ENCODE measurements at places on chromosomes 5 and 9. TPM values are rescaled to one million over a fixed set of nuclear protein-coding genes. Genes with fewer than 3 reads are reported as not detected.

DNA sequence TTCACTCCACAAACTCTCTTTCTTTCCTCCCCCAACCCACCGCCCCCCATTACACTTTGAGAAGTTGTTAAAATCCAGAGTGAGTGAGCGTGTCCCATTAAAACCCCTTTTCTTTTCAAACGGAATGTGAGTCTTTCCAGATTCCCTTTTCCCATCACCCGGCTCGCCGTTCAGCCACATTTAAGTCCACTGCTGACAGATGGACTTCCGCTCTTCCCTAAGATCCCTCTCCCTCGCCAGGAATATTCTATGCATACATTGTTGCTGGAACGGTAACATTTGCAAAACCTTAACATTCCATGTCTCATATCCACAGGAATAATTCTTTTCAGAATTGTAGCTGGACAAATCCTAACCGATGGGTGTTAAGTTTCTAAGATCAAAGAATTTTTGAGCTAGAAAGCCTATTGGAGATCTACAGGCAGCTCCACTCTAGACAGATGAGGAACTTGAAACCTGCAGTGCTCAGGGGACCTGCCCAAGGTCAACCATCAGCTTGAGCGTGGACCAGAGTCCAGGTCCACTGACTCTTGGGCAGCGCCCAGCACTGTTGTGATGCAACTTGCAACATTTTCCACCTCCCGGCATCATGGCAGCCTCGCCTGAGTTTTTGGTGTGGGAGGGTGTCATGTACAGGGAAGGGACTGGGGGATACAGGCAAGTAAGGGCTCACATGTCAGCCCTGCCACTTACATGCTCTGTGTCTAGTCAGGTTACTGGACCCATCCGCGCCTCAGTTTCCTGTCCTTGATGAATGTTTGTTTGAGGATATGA, 500.1 kb downstream of the CCDC171 start:
- DNase-seq: no peak

GABRB2 gene
- total RNA-seq: 0.56 TPM

DNA sequence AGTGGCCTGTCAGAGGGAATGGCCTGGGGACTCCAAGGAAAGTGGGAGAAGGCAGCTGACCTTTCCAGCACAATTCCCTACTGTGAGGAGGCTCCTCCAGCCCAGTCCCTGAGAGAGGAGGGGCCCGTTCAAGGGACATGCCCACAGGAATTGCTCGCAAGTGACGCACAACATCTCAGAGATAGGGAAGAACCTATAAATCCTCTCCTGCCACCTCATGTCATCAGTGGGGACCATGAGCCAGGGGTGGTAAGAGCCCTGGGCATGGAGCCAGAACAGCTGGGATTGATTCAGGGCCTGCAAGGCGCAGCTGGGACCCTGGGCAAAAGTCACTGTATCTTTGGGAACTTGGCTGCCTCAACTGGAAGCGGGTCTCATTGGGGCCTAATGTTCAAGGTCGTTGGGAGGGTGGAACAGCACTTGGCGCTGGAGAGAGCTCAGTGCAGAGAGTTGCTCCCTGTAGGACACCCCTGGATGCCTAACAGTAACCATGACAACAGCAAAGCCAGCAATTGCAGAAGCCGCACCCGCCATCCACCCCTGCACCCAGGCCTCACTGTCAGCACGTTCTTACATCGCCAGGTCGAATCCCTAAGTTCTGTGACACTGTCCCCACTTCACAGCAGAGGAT, 41.3 kb upstream of the ORM1 start:
- peak; percentile 30 for DNase-seq

PLAC8L1 gene
- not detected for total RNA-seq

DNA sequence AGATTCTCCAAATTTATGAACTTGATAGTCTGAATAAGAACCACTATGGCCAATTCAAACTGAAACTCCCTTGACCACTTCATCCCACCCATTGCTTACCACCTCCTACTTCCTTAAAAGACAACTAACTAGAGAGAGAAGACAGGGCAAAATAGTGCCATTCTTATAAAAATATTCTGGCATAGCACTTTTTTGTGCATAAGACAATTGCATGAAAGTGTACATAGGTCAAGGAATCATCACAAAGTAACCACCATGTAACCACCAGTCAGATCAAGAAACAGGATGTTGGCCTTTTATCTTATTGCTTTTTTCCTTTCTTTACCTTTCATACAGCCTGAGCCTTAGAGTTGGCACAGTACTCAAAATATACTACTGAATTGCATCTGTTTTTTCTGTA, 8.1 kb upstream of the ARSB start:
- DNase-seq: no peak

- DNase-seq: no peak
Measured at GRCh38 chr9:131534721-131535237, 3.7 kb upstream of the UCK1 start.

- DNase-seq: no peak
Measured at GRCh38 chr9:5459289-5459829, 9.0 kb downstream of the CD274 start.

TLR4 gene
- 70.1 TPM for total RNA-seq

- no peak for DNase-seq
Measured at GRCh38 chr5:404666-405241, 38.2 kb upstream of the EXOC3 start.

IL17B gene
- total RNA-seq: not detected

- DNase-seq: no peak
Measured at GRCh38 chr9:112168197-112168596, 6.9 kb downstream of the SUSD1 start.

DNA sequence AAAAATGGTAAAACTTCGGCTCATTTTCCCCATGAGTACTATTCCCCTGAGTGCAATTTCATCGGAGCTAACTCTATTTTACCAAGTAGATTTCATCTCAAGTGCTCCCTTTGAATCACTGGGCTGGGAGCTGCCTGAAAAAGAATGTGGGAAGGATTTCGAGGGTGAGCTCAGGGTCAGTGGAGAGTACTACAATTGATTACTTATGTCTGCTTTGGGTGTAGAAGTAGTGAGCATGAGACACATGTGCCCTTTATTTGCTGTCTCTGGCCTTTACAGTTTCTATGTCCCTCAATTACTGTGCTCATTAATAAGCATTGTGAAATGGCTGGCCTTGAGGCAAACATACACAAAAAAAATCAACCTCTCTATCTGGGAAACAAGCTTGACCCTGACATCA, 172.7 kb upstream of the RFX3 start:
- no peak for DNase-seq

ANKRD31 gene
- total RNA-seq: 0.27 TPM

DNA sequence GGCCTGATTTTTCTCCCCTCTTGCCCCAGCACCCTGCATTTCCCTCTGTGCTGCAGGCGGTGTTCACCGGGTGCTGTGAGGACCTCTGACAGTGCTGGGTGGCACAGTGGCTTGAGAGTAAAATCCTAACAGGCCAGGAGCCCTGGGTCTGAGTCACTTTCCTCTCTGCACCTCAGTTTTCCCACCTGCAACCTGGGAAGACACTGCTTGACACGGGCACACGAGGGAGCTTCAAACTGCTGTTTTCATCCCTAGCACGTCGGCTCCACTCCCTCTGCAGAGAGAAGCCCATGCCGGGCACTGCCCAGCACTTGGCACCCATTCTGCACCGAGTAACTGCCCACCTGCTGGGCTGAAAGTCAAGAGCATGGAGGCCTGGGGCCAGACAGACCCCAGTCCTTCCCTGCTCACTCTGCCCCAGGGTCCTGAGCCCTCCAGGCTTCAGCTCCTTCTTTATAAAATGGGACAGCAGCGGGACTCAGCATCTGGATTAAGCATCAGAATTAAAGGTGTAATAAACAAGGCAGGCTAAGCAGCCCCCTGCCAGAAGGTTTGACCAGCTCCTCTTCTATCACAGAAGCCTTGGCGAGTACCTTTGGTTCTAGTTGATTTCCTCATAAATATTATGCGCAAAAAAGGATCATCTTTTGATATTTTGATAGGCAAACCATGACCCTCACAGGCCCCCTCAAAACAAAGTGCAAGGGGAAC, 5.2 kb downstream of the GFI1B start:
- DNase-seq: no peak

TMEM215 gene
- total RNA-seq: 0.09 TPM

- no peak for DNase-seq
Measured at GRCh38 chr5:171707442-171707792, 78.2 kb upstream of the SMIM23 start.

DNA sequence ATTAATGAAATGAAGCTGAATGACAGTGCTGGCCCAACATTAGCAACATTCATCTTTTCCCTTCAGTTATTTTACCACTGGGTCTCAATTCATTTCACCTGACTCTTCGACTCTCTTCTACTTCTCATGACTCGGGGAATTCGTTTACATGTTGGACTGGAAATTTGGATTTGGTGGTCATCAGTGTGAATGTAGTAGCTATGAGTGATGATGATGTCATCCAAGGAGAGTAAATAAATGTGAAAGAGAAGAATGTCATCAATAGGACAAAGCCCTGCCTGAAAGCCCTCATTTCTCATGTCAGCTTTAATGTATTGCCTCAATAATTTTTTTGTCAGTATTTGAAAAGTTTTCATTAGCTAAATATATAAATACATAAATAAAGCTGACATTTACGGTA, 21.9 kb upstream of the CFAP95 start:
- DNase-seq: no peak

F2RL2 gene
- not detected for total RNA-seq

ARSI gene
- 3.5 TPM for total RNA-seq

DNA sequence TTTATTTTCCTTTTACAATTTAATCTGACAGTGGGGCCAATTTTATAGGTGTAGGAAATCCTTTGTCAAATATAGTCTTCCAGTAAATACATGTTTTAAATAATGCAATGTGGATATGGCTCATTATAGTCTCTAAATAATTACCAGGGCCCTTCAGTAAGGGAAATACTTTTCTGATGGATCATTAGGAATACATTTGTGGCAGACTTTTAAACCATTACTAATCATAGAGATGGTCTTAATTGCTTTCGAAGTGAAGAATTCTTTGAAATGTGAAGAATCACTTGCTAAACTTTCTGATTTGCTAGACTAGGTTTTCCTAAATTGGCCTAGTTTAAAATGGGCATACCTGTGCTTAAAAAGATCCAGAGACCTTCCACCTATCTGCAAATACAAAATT, 105.6 kb upstream of the ELL2 start:
- no peak for DNase-seq

GRCh38 chr5:58687595-58687994, 104.7 kb downstream of the RAB3C start:
- no peak for DNase-seq

DNA sequence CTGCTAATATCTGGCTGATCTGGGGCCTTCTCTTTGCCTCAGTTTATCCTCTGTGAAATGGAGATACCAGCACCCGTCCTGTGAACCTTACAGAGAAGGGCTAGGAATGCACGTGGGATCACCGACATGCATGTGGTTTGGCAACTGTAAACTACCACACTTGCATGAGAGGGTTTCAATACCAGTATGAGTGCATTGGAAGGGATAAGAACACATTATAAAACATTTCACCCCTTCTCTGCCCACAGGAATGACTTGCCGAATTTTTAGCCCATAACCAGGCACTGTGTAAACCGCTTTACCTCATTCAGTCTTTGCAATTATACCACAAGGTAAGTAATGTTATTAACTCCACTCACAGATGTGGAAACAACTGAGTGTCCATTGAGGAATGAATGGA, 8.9 kb upstream of the RAB14 start:
- no peak for DNase-seq

DNA sequence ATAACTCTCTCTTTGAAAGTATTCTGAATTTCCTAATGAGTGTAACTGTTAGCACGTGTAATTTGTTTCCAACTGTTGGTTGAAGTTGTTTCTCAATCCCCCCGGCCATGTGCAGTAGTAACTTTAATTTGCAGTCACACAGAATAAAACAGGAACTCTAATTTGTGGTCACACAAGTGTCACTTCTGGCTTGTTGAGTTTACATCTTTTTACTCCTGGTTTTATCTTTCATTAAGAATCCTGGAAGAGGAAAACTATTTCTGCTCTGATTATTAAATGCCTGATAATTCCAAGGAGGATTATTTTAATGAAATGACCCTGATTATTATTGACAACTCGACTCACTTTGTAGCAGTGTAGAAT, 1.2 kb downstream of the SCAMP1 start:
- DNase-seq: no peak

- no peak for DNase-seq
Measured at GRCh38 chr9:96061293-96061987, 185.9 kb downstream of the ERCC6L2 start.

GRCh38 chr5:32331217-32331934, 18.6 kb upstream of the MTMR12 start:
- no peak for DNase-seq

DNA sequence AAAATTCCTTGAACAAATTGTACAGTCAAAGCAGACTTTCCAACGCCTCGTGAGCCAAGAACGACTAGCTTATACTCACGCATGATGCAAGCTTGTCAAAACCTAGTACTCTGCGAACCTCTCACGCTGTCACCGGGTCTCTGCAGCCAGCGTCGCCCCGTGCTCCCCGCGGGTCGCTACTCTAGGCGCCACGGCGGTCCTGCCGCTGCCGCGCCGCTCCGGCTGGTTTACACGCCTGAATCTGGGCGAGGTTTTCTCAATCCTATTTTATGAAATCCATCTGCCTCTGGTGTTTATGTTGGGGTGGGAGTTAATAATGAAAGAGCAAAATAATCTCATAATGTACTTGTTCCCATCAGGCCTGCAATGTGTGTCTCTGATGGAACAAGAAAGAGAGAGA, 90.9 kb downstream of the SV2C start:
- no peak for DNase-seq

GLRA1 gene
- not detected for total RNA-seq

DNA sequence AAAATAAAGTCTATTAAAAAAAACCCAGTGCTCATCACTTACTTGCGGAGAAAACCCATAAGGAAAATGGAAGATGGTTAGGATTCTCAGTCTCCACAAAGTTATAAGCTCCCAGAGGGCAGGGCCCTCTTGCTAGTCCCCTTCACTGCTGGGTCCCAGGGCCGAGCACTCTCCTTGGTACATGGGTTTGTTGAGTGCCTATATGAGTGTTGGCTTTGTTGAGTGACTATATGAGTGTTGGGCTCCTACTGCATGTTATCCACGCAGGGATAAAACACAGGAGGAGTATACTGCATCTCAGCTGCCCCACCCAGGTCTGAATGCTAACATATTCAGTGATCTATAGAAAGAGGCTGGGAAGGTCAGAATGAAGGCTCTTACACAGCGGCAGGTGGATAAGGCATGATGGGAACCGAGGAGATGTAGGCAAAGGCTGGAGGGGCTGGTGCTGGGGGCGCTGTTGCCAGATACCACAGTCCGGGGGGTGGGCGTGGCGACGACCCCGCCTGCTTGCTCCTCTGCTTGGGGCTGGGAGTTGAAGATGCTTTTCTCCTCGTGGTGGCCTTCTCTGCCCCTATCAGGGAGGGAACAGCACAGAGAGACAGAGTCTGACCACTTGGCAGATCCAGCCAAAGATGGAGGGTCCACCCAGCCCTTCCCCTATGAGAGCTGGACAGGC, 11.6 kb downstream of the ORM2 start:
- DNase-seq: no peak

NR6A1 gene
- total RNA-seq: 4.5 TPM

Measured in lower lobe of right lung (tissue), 2 donors.